ENCODE measurements at places on chromosomes 7 and 10.

DNA sequence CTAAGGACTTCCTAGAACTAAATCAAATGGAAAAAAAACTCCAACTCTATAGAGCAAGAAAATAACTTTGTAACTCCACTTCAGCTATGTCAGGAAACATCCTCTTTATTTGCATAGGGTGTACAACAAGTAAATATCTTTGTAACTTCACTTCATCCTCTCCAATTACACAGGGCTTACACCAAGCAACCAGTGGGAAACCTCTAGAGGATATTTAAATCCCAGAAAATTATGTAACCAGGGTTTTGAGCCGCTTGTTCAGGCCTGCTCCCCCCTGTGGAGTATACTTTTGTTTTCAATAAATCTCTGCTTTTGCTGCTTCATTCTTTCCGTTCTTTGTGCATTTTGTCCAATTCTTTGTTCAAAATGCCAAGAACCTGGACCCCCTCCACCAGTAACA lies 22.2 kb downstream of the LIPJ start:
- peaks cover 4% of the 10 kb centered on the region for H3K27me3 ChIP-seq
- no peak for DNase-seq
- H3K27ac ChIP-seq = no peak overlapping the region

DNA sequence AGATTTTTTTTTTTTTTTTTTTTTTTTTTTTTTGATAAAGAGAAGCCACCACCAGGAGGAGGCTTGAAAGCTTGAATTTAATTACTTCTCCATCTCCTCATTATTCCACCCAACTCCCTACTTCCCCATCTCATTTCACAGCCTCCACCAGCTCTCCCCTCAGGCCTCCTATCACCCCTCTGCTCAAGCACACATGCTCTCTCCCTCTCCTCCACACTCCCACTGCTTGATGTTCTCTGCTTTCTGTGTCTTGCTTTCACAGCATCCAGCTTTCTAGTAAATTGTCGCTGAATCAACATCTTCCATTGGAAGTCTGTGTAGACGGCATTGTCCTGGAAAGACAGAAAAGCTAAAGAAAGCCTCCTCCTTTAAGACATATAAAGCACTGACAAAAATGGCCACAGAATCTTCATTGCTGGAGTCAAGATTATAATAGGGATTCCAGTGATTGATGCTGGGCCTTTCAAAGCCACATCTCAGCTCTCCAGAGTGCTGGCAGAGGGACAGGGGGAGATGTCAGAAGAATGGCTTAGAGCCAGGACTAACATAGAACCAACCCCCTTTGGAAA lies 58.3 kb downstream of the DOCK4 start:
- peaks cover 19% of the 10 kb centered on the region for H3K27me3 ChIP-seq
- H3K36me3 ChIP-seq = no peaks in the 10 kb centered on the region
- no peaks in the 10 kb centered on the region for H3K4me1 ChIP-seq

DNA sequence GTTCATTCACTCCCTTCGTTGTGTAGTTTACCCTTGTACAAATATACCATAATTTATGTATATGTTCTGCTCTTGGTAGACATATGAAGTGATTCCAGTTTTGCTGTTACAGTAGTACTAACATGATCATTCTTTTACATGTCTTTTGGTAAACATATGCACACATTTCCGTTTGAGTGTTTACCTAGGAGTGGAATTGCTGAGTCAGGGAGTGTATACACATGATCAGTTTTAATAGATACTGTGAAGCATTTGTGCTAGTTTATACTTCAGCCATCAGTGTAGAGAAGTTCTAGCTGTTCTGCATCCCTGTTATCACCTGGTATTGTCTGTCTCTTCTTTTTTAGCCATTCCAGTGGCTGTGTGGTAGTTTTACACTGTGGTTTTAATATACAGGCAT lies 34.5 kb upstream of the CYP26C1 start:
- peaks cover 2% of the 10 kb centered on the region for H3K36me3 ChIP-seq
- no peaks in the 10 kb centered on the region for H3K4me1 ChIP-seq
- no peak for DNase-seq
- no peak overlapping the region for H3K4me3 ChIP-seq
- H3K27me3 ChIP-seq = no peaks in the 10 kb centered on the region

DNA sequence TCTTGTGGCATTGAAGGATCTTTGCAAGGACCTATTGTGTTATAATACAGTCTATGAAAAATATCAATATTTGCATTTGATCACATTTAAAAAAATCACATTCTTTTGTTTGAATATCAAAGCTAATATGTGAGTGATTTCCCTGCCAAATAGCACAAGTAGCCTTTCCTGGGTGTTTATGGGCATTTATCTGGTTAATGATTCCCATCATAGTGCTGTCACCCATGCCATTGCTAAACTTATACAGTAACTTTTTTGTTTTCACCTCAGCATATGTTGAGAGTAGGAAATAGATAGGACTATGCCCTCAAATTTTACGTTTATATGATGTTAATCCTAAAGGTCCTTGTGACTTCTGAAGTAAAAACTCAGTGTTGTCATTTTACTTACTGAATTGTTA lies 136.9 kb downstream of the CFTR start:
- H3K4me1 ChIP-seq = no peaks in the 10 kb centered on the region
- no peak for DNase-seq
- no peak overlapping the region for H3K4me3 ChIP-seq
- H3K27ac ChIP-seq = no peak overlapping the region
- no peaks in the 10 kb centered on the region for H3K27me3 ChIP-seq

- H3K27ac ChIP-seq = no peak overlapping the region
- H3K4me3 ChIP-seq = no peak overlapping the region
- DNase-seq = no peak
- no peaks in the 10 kb centered on the region for H3K4me1 ChIP-seq
Measured at GRCh38 chr7:119046068-119046467, 821.6 kb downstream of the ANKRD7 start.

- H3K27ac ChIP-seq = no peak overlapping the region
- H3K36me3 ChIP-seq = no peaks in the 10 kb centered on the region
- no peak overlapping the region for H3K4me3 ChIP-seq
- no peaks in the 10 kb centered on the region for H3K4me1 ChIP-seq
- peaks cover 1% of the 10 kb centered on the region for H3K27me3 ChIP-seq
Measured at GRCh38 chr10:76268530-76268929, 837.1 kb downstream of the LRMDA start.

DNA sequence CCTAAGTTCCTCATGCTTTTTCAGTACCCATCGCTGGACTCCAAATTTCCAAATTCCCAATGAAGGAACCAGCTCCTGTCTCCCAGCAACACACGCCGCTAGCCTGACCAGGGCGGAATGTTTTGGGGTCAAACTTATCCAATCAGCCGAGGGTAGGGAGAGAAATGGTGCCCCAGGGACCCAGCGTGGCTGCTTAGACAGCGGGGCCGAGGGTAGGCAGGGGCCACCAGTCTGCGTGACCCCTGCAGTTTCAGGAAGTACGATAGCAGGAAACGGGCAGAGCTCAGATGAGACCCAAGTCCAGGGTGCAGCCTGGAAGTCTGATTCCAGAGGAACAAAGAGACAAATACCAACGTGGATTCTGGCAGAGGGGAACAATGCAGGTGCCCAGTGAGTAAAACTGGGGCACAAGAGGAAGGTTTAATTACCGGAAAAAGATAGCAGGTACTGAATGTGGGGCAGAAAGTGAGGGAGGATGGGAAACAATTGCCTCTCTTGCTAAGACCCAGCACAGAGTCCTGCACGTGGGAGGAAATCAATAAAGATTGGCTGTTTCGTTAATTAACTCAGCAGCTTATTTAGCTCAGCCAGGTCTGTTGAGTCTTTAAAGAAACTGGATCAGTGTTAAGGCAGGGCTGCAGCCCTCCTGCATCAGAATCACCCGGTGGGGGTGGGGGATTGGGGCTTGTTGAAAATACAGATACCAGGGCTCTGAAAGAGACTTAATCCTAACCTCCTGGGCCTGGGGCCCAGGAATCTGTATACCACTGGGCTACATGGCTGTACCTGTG lies 50.4 kb upstream of the NFE2L3 start:
- no peaks in the 10 kb centered on the region for H3K27me3 ChIP-seq
- DNase-seq = peak; percentile 30
- H3K36me3 ChIP-seq = no peaks in the 10 kb centered on the region
- peaks cover 47% of the 10 kb centered on the region for H3K4me1 ChIP-seq
- peak overlapping the region; percentile 83 for H3K27ac ChIP-seq

- no peaks in the 10 kb centered on the region for H3K4me1 ChIP-seq
- H3K27me3 ChIP-seq = no peaks in the 10 kb centered on the region
- no peak for DNase-seq
- no peak overlapping the region for H3K27ac ChIP-seq
- no peak overlapping the region for H3K4me3 ChIP-seq
Measured at GRCh38 chr7:49091519-49091918, 167.2 kb downstream of the CDC14C start.

- H3K4me3 ChIP-seq = no peak overlapping the region
- H3K27ac ChIP-seq = no peak overlapping the region
- H3K4me1 ChIP-seq = no peaks in the 10 kb centered on the region
- H3K36me3 ChIP-seq = no peaks in the 10 kb centered on the region
- no peak for DNase-seq
Measured at GRCh38 chr10:50982989-50983388, 91.3 kb upstream of the PRKG1 start.

DNA sequence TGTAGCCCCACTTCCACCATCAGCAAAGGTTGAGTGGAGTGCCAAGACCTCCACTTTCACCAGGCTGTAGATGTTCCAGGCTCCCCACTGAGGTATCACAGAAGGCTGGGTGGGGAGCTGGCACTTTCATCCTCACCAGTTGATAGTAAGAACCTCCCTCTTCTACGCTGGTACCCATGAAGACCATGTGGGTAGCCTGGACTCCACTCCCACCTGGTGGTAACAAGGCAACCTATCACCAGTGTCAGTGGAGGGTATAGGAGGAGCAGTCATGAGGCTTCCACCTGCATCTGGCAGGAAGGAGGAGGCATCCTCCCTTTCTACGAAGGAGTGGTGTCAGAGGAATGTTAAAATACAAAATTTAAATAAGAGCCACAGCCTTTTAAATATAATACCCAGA lies 4.4 kb downstream of the SMIM30 start:
- H3K27me3 ChIP-seq = no peaks in the 10 kb centered on the region
- no peak overlapping the region for H3K27ac ChIP-seq
- H3K36me3 ChIP-seq = peaks cover 27% of the 10 kb centered on the region
- peak; percentile 6 for DNase-seq

- H3K36me3 ChIP-seq = no peaks in the 10 kb centered on the region
- no peaks in the 10 kb centered on the region for H3K4me1 ChIP-seq
Measured at GRCh38 chr10:116671274-116671926, 50.6 kb downstream of the PNLIPRP2 start.

DNA sequence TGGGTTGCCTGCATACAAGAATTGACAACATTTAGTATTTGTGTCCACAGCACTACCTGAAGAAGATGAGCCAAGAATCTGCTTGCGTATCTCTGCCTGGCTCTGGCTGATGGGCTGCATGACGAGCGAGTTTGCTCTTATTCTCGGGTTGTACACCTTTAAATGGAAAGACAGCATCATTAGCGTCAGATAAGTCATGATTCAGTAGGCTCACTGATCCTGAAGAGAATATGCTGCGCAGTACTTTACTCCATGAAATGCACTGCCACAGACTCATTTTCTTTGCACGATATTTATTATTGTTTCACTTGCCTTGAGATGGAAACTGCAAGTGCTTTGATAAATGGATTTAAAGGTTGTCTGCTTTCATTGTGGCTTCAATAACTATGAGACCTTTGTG lies 28.6 kb downstream of the DHX32 start:
- H3K4me3 ChIP-seq = no peak overlapping the region
- H3K4me1 ChIP-seq = no peaks in the 10 kb centered on the region
- H3K36me3 ChIP-seq = peaks cover 26% of the 10 kb centered on the region
- no peaks in the 10 kb centered on the region for H3K27me3 ChIP-seq
- DNase-seq = no peak
- H3K27ac ChIP-seq = no peak overlapping the region

DNA sequence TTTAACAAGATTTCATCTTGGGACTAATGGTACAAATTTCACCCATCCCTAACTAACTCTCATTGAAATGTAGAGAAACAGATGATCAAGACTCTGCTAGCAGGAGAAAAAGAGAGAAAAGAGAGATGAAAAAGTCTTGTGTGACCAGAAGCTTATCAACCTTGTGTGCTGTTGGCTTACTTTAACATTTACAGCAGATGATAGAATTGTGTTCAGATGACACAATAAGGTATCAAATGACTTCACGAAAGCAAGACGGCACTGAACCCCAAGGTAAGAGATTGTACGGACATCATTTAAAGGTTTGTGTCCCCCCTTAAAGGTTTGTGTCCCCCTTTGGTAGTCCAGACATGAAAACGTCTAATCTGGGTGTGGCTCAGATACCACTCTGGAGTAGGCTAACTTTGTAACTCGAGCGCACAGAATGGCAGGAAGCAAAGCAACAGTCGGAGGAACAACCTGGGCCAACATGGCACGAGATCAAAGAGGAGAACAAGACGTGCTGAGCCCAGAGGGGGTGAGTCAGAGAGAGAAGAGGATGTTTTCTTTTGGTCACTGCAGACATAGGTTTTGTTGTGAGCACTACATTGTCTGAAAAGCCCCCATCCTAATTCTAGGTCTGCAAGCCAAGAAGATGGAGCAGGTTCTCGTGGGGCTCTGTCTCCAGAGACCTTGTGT lies 10.4 kb upstream of the LMBR1 start:
- no peak overlapping the region for H3K4me3 ChIP-seq
- DNase-seq = peak; percentile 55
- H3K27me3 ChIP-seq = peaks cover 1% of the 10 kb centered on the region
- H3K4me1 ChIP-seq = peaks cover 8% of the 10 kb centered on the region
- peak overlapping the region; percentile 36 for H3K27ac ChIP-seq
- no peaks in the 10 kb centered on the region for H3K36me3 ChIP-seq

Measured in activated CD8-positive, alpha-beta T cell treated with anti-CD3 and anti-CD28 coated beads for 36 hours (primary cell).